ENCODE measurements at places on chromosomes 12 and 14.
A peak's percentile ranks its signal among the peaks of the same experiment; 100 is the strongest.

DNA sequence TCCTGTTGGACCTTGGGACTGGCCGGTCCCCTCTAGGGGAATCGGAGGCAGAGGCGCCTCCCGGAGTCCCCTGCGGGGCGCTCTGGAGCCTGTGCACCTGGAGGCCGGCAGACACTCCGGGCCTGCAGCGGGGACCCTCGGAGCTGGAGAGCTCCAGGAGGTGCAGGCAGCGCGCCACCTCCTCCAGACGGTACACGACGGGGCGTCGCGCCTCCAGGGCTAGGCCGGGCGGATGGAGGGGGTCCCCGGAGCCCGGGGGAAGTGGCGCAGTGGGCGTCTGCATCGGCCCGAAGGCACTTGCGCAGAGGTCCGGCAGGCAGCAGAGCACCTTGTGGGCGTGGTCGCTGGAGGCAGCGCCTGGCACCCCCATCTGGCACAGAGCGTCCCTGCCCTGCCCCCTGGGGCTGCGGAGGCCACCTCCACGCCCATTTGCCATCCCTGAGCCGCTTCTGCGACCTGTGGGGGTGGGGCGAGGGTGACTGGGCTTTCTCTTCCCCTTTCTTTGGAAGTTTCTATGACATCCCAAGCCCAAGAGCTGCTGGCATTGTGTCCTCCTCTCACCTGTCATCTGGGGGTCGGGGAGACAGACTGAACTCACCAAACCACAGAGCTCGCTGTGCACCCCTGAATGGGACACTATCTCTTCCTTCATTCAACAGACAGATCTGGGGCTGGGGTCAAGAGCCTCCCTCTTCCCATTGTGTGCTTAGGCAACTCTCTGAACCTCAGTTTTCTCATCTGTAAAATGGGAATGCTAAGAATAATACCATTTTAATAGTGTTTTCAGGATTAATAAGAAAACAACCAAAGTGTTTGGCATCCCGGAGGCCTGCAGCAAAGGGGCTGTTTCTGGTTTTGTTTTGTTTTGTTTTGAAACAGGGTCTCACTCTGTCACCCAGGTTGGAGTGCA is 37.5 kb upstream of the CORO1C start:
- DNase-seq = no peak

- DNase-seq = no peak
Observed at GRCh38 chr12:116670859-116671258, 67.0 kb downstream of the SPRING1 start.

GRCh38 chr12:58615576-58615975 is 304.7 kb downstream of the LRIG3 start:
- DNase-seq = no peak

DNA sequence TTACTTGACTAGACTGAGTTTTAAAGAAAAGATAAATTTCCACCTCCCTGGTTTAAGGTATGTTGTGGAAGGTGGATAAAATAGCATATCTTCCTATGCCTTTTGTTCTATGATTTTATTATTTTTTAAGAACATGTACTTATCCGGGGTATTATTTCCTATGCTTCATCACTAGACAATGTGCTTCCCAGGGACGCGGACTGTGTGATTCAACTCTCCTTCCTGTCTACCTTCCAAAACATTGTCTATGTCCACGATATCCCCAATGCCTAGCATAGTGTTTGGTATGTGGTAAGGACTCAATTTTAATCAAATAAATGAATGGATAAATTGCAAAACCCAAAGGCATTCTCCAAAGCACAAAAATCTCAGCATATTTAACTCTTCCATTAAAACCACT is 8.3 kb upstream of the CCND2 start:
- DNase-seq = no peak

GRCh38 chr12:20370014-20370386 is 1.7 kb downstream of the PDE3A start:
- peak; percentile 49 for DNase-seq

DNA sequence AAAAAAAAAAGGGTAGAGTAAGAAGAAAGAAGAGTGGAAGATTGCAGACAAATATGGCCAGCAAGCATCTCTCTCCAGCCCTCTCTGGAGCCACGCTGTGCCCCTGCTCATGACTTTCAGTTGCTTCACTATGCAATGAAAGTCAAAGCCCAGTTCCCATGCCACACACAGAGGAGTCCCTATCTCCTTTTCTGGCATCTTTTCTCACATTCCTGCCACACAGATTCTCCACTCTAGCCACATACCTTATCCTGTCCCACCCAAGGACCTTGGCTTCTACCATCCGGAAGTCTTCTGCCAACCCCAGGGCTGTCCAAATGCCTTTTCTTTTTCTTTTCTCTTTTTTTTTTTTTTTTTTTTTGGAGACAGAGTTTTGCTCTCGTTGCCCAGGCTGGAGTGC is 39.3 kb upstream of the CAPRIN2 start:
- DNase-seq = no peak

Measured in choroid plexus epithelial cell (primary cell).